NCI-H524 (cell line): ENCODE measurements at places on chromosomes 5 and 9.

- DNase-seq = peak; percentile 78
Measured at GRCh38 chr5:125057912-125058826, 311.7 kb upstream of the ZNF608 start.

DNA sequence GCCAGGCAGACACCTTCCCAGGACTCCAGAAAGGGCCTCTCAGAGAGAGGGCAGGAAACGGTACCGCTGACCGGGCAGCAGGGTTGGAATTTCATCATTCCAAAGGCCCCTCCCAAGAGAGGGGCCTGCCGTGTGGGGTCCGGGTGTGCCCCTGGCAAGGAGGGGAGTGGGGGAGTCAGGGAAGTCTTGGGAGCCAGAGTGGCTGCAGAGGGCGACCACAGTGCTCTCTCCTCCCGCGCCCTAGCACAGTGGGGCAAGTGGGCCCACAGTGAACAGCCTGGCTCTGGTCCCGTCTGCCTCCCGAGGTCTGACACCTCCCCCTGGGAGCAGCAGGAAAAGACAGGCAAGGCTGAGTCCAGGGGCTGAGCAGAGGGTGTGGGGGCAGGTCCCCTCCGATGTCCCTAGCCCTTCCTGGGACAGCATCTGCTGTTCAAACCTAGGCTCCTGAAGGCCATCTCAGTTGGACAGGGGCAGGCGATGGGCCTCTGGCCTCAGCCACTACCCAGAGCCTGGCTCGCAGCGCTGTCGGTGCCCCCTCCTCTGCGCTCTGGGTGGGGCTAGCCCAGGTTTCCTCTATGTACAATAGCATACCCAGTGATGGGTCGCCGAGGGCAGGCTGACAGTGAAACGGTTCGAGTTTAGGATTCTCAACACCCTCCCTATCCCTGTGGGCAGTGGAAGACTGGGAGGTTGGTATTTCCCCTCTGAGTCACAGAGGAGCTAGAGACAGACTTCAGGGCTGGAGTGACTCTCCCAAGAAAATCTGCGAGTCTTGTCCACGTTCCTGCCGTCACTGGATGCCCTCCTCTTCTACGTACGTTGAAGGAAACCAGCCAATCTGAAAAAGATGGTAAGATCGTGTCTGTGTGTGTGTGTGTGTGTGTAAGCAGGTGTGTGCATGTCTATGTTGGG is 25.4 kb upstream of the SARDH start:
- no peak for DNase-seq

GRCh38 chr5:135715267-135716055 is 119.0 kb upstream of the SLC25A48 start:
- DNase-seq = no peak

GRCh38 chr9:132639322-132639721 is 30.5 kb downstream of the DDX31 start:
- DNase-seq = no peak

- no peak for DNase-seq
Measured at GRCh38 chr9:121292801-121293241, 24.9 kb downstream of the GSN start.

DNA sequence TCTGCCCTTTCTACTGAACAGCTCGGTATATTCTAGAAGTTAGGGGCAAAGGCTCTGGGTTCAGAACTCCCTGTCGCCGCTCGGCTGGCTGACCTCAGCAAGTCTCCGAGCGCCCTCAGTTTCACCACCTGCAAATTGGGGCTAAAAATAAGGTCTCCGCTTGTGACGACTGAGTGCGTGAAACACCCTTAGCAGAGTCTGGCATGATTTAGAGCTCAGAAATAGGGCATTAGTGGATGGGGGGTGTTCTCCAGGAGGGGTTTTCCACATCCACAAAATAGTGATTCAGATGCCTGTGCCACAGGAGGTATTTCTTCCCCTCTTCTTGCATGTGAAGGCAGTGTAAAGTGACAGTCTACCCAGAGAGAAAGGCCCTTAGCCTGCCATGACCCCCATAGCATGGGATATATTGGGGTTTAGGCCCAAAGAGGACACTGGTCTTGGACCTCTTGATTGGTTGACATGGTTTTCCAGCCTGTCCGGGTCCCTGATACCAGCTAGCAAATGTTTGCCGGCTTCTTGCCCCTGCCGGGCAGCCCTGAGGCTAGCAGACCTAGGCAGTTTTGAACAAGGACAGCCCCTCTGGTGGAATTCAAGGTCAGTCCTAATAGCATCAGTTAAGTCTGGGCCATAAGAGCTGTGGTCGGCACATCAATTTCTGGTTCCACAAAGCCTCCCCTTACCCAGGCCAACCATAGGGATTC is 1.4 kb downstream of the ERGIC1 start:
- DNase-seq = no peak

DNA sequence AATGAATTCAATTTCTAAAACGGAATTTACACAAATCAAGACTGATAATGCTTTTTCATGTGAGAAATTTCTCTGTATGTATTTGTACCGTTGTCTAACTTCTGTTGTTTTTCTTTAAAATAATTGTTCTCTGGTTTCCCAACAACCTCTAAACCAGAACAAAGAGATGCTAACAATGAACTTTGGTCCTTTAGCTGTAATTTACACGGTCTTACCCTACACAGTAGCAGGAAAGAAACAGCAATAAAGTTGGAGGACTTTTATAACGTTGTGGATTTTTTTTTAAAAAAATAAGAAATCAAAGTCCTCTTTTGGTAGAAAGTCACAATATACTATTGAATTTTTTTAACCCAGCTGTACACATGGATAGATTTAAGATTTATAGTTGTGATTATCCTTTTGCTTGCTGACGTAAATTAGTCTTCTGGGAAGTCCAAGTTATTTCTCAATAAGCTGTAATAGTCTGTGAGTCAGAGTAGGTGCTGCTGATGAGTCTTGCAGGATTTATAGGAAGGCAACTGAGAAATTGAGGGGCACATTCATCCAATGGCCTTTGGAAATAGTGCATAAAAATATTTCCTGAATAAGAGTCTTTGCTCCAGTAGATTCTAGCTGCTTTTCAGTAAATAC is 76.8 kb upstream of the PCSK1 start:
- no peak for DNase-seq

DNA sequence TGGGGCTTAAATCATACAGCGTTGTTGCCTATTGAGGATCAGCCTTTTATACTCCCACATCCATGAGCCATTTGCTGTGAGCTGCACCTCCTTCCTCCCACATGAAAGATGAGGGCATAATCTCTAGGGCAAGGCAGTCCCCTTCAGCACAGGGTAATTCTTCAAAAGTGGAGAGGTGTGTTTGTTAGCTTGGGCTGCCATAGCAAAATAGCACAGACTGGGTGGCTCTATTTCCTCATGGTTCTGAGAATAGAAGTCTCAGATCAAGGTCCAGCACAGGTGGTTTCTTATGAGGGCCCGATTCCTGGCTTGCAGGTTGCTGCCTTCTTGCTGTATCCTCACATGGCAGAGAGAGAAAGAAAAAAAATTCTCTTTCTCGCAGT is 121.8 kb upstream of the SLC12A2 start:
- DNase-seq = no peak

- DNase-seq = peak; percentile 66
Measured at GRCh38 chr9:99398241-99398640, 176.2 kb downstream of the SEC61B start.

DNA sequence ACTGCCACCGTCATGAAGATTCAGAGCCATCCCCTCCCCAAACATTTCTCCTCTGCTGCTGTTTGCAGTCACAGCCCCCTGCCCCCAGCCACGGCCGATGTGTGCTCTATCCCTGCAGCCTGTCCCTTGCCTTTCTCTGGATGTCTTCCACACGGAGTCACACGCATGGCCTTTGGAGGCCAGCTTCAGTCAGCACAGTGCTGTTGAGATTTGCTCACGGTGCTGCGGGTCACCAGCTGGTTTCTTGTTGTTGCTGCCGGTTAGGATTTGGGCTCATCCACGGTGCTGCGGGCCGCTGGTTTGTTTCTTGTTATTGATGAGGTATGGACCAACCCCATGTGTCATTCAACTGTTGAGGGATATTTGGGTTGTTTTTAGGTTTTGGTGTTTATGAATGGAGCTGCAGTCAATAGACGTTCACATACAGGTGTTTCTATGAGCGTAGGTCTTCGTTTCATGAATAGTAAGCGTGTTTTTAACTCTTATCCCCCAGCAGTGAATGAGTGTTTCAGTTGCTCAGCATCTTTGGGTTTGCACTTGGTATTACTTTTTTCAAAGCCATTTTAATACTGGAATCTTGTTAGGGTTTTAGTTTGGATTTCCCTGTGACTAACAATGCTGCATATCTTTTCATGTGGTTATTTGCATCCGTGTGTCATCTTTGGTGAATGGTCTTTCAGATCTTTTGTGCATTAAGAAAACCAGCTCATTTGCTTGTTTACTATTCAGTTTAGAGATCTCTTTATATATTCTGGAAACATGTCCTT is 57.6 kb downstream of the AHRR start:
- no peak for DNase-seq

DNA sequence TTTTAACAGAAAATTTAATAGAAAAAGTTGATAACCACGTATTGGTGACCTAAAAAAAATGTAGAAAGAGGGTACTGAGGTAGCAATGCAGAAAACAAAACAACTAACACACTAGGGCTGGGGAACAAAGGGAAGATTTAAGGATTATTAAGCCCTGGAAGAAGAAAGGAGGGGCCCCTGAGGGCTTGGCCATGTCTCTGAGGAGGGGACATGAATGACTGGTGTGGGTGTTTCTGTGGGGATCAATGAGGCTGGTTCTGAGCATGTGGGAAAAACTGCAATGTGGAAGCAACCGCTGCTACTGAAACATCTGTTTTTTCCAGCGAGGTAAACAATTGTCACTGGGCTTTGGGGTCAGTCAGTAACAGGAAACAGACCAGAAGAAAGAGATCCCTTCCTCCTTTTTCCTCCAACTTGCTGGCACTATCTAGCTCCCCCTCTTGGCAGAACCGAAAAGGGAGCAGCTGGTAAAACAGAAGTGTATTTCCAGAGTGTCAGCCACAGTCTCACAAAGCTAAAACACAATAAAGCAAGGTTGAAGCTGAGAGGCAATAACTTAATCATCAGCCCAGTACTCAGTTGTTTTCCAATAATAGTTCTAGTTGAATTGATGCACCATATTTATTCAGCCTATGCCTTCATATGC is 48.3 kb downstream of the ATPSCKMT start:
- peak; percentile 51 for DNase-seq

DNA sequence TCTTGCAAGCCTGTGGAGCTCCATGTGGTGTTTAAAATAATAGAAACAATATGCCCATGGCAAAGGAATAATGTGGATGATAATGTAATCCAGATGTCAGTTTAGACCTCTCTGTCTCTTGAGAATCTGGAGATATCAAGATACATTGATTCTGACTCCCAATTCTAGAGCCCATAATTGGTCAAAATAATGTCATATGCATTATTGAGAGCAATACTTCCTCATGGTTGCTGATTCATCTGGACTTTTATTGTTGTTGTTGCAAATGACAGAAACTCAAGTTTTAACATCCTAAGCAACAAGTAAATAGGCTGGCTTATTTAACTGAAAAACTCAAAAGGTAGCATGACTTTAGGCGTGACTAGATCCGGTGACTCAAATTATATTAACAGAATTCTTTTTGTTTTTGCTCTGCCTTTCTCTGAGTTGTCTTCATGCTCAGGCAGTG is 152.1 kb downstream of the PCSK1 start:
- no peak for DNase-seq

DNA sequence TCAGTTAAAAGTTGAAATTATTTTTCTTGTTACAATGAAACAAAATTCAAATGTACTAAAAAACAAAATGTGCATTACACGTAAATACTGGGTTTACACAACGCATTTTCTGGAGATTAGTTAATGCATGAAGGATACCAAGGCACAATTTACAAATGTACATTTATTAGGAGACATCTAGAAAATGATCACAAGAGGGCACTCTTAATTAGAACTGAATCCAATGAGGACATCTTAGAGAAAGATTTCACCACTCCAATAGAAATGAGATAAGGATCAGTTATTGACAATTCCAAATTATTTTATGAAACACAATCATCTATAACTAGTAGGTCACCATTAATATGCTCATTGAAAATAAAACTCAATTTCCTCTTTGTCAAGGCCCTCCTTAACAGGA is 36.6 kb upstream of the CDH12 start:
- no peak for DNase-seq

DNA sequence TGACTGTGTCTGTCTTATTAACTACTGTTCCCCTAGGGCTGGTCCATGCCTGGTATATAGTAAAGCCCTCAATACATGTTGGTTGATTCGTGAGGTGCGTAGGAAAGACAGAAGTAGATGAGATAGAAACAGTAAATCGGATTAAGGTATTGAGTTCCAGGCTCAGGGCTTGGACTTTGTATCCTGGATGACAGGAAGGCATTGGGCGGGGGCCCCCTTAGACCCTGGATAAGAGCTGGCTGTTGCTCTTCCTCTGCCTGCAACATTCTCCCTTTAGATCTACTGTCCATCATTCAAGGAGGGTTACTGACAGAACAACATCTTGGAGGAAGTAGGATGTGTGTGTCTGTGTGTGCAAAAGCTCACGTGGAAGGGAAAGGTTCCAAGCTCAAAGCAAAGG is 31.2 kb upstream of the CTNNA1 start:
- DNase-seq = no peak

DNA sequence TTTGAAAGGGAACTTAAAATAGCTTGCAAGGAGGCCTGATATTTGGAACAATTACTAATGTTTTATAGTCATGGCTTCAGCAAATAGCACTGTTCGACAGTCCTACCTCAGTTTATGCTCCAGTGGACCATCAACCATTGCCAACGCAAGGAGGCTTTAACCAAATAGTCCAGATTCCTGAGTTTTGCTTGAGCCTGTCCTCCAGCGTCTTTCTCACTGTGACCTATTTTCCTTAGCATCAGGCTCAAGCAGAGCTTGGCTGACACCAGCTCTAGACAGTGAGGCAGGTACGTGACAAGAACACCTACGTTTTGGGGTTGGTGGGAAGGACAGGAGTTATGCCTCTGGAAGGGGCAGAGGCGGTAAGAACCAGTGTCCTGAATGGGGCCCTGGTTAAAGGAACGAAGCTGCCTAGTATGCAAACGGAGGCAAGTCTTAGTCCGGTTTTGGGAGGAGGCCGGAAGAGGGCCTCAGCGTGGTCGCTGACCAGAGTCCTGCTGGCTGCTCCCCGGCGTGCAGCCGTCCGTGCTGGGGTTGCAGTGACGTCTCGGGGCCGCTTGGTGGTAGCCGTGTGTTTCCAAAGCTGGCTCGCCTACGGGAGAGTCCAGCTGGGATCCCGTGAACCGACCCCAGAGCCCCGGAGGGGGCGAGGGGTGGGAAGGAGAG is 998 bp upstream of the FGF18 start:
- peak; percentile 70 for DNase-seq

DNA sequence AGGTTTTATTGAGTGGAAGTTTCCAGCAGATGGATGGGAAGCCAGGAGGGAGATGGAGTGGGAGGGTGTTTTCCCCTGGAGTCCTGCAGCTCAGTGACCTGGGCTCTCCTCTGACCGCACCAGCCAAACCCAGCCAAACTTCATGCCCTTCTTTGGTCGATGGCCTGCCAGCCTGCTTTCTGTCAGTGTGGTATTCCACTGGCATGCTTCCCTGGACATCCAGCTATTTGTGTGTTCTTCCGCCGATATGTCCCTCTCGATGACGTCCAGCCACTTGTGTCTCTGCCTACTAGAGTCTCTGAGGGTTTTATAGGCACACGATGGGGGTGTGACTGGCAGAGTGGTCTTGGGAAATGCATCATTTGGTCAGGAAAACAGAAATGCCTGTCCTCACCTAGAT is 33.8 kb downstream of the GPBP1 start:
- DNase-seq = no peak
